ENCODE measurements at places on chromosomes 2 and 18.

DNA sequence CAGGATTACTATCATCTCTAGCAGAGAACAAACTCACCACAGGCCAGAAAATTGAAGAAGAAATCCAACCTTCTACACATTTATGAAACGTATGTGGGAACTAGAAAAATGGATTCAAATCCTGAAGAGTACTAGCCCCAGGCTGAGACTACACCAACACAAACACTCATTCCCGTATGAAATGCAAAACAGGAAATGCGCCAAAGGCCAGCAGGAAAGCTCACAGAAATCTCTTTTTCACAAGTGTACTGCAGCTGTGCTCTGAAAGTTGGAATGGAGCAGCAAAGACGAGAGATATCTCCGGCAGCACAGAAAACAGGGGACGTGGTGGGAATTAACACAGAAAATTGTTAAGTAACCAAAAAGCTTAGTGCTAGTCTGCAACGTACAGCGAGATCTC, 913.5 kb downstream of the TDRD15 start:
- DNase-seq: no peak

DNA sequence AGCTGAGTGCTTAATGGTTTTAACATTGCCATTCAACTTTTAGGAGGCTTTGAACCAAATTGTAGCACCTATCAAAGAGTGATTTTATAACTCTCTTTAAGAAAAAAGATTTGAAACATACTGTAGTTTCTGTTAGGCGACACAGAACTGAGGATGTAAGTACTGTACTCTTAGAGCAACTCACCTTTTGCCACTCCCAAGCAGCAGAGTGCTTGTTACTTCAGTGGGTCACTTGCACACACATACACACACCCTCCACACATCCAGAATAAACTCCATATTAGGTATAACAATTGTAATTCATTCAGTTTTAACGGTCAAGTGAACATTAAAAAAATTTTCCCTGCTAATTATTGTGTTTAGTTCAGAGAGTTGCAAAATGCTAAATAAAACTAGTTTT, 118.3 kb downstream of the CAMKMT start:
- no peak for DNase-seq

- DNase-seq: no peak
These were observed 778 bp downstream of the BBS5 start for GRCh38 chr2:169480079-169480465.

DNA sequence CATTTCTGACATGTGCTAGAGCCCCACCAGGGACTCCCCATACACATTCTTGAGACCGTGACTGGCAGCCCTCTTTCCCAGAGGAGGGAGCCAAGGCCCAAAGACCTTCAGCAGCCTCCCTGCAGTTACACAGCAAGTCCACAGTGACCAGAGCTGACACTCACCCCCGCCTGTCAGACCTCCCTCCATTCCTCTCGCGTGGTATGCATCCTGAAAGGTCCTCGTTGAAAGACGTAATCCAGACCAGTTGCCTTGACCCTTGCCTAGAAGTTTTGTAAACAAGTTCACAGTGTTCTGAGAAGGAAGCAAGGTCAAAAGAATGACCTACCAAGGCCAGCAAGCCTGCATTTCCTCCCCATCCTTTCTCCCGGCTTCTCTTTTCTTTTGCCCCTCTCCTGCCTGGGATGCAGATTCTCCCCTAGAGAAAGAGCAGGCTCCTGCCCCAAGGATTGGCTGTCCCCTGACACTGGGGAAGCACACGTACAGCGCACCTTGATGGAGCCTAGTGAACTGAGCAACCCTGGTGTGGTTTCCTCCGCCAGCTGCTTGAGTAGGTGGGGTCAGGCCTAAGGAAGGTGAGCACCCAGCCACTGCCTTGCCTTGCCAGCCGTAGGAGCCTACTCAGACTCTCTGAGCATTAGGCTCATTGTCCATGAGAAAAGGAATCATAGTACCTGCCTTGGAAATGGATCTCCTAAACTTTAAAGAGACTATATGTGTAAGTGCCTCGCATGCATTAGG, 18.3 kb downstream of the TRIB2 start:
- DNase-seq: no peak

- DNase-seq: no peak
These were observed 86.9 kb upstream of the RBBP8 start for GRCh38 chr18:22846088-22846683.
